T-helper 1 cell (primary cell): ENCODE measurements at places on chromosomes 4 and X.

DNA sequence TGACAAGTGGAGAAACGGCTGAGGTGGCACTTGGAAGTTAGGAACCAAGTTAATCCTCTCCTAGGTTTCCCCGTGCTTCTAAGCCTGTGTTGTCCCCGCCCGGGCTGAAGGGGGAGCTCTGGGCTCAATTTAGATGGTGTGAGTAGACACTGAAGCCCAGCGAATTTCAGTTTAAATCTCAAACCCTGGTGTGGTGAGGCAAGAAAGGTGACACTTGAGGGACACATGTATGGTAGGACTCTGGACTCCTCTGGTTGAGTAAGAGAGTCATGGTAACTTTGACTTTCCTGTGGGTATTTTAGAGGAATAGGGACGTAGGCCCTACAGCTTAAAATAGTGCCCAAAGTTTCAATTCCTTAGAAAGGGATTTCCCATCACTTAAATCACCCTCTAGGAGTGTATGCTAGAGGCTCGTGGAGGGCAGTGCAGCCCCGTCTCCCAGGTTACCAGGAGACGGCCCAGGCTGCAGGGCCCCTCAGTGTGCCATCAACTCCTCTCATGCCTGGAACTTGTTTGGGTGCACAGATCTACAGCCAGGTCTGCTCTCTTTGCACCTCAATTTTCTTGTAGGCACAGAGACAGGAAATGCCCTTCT lies 24.0 kb downstream of the HAND2 start:
- no peak for DNase-seq

- no peak for DNase-seq
Measured at GRCh38 chr4:107034091-107034995, 1.8 kb downstream of the DKK2 start.

GRCh38 chr4:166518315-166518714 lies 645.3 kb downstream of the TLL1 start:
- DNase-seq, result no peak

- no peak for DNase-seq
Measured at GRCh38 chr4:40157436-40157835, 39.4 kb upstream of the RHOH start.

- no peak for DNase-seq
Measured at GRCh38 chrX:155112171-155112570, 40.9 kb downstream of the BRCC3 start.

- no peak for DNase-seq
Measured at GRCh38 chr4:23979534-23979933, 89.7 kb upstream of the PPARGC1A start.

DNA sequence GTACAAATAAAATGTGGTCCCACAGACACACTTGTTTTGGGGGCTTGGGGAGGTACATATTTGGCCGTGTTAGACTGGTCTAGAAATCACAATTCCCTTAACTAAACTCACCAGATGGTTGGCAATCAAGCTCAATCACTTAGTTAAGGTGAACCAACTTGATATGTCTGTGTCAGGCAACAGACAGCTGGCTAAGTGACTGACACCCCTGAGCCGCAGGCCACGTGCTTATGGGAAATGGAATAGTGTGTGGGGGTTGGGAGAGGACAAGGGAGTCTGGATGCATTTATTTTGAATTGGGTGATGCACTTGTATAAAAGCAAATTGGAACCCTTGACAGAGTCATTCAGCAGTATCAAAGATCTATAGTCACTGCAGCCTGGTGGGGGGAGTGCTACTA lies 209.0 kb downstream of the HS6ST2 start:
- no peak for DNase-seq

GRCh38 chr4:78553529-78554060 lies 2.0 kb downstream of the ANXA3 start:
- DNase-seq, result no peak

- no peak for DNase-seq
Measured at GRCh38 chr4:7842384-7843279, 97.0 kb downstream of the AFAP1 start.

DNA sequence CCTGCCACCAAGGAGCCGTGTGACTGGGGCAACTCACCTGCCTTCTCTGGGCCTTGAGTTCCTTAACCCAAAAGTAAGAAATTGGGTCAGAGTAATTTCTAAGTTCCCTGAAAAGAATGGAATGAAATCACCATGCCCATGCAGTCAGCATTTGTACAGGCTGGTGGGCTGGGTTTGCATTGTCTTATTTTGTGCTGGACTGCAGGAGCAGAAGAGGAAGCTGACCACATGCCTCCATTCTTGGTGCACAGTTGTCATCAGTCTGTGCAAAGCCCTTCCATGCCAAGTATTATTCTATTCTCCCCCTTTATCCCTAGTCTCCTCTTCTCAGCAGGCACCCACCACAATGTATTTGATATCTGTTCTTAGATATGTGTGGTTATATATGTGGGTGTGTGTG lies 56.3 kb downstream of the FHDC1 start:
- DNase-seq, result no peak

DNA sequence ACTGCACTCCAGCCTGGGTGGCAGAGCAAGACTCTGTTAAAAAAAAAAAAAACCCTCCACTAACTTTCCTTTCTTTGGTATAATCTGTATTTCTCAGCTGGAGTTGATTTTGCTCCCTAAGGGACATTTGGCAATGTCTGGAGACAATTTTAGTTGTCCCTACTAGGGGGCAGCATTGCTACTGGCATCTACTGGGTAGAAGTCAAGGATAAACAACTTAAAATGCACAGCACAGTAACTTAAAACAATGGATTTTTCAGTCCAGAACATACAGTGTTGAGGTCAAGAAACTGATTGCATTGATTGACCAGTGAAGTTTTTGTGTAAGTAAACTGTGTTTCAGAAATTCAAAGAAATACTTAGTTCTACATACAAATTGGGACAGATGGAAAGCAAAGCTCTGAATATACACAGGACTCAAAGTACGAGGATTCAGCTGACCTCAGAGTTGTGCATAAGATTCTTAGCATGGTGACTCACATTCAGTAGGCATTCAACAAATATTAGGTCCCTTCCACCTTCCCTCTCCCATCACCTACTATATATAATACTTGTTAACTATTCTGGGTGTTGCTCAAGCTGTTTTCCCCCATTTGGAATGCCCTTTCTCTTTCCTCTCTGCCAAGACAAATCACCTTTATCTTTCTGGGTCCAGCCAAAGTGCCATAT lies 8.8 kb downstream of the DDX53 start:
- no peak for DNase-seq

GRCh38 chrX:75038925-75039324 lies 113.7 kb upstream of the NEXMIF start:
- no peak for DNase-seq

DNA sequence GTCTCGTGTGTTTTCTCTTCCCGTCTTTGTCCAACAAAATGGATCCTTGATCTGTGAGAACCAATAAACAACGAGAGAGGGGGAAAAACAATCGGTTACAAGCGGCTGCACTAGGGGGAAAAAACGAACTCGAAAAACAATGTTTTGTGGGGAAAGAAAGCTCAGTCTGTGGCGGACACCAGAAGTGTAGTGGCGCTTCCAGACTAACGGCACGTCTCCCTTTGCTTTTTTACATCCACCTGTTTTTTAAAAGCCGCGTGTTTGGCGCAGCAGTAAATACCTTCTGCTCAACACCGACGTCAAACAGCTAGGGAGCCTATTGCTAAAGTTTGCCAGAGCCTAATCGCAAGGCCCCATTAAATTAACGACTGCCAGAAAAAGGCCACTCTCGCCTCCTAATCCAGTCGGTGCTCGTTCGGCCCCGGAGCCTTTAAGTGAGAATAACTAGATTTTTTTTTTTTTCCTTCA lies 3.3 kb downstream of the NKX6-1 start:
- DNase-seq, result no peak

DNA sequence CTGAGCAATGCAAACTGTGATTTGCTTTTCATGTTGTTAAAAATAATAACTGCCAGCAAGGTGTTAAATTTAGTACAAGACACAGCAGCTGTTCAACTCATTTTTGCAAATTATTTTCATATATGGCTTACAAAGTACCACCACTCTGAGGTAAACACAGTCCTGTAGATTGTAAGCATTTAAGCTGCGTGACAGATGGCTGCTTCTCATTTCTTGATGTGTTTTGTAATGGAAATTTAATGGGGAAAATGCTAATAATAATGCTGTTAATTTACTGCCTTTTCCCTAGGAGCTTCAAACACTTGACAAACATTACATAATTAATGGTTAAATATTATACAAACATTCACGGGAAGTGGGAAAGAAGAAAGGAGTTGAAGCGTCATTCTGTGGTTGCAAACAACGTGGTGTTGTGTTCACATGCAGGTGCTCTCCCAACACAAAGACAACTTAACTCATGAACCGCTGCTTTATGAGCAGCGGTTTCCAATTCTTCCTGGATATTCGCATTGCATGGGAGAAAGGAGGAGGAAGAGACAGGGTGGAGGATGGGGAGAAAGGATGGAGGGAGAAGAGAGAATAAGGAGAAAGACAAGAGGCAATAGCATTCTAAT lies 236.8 kb upstream of the VCX start:
- no peak for DNase-seq
